ENCODE measurements at places on chromosomes 7 and 10.

DNA sequence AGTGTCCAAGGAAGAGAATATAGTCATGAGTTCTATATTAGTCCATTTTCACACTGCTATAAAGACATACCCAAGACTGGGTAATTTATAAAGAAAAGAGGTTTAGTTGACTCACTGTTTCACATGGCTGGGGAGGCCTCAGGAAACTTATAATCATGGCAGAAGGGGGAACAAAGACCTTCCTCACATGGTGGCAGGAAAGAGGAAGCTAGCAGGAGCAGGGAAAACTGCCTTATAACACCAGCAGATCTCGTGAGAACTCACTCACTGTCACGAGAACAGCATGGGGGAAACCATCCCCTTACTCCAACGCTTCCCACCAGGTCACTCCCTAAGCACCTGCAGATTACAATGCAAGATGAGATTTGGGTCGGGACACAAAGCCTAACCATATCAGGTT is 139.0 kb upstream of the ZNF438 start:
- DNase-seq: no peak

DNA sequence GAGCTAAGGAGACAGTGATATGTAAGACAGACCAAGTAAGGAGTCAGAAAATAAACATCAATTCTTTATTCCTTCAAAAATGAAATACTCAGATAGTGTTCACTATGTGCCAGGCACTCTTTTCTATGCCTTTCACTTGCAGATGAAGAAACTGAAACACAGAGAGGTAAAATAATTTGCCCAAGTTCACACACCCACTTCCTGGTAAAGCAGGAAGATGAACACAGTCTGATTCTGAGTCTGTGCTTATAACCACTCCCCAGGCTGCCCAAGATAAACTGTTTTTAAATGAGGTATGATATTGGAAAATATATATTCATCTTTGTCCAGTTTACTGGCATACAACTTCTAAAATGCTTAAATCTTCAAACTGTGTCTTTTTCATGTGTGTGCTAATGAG is 294.4 kb upstream of the NPVF start:
- DNase-seq: peak; percentile 10

- DNase-seq: no peak
Measured at GRCh38 chr10:126222736-126223511, 165.4 kb downstream of the ADAM12 start.

- DNase-seq: no peak
Measured at GRCh38 chr10:36182606-36183005, 540.5 kb upstream of the FZD8 start.

DNA sequence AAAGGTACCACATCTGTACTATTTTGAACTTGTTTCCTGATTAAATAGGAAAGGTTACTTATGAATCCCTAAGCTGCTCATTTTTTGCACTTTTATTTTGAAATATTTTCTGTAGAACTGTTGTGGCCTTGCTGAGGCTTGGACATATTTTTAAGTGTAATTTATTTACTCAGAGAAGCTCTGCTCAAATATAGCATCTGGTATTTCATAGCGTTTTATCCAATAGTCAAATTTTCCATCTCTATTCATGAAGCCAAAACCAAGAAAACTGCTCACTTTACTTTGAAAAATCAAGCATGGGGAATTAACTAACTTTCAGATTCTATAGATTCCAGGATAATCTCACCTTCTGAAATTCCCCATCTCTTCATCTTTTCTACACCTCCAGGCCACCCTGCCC is 6.6 kb upstream of the FAM3C start:
- no peak for DNase-seq

DNA sequence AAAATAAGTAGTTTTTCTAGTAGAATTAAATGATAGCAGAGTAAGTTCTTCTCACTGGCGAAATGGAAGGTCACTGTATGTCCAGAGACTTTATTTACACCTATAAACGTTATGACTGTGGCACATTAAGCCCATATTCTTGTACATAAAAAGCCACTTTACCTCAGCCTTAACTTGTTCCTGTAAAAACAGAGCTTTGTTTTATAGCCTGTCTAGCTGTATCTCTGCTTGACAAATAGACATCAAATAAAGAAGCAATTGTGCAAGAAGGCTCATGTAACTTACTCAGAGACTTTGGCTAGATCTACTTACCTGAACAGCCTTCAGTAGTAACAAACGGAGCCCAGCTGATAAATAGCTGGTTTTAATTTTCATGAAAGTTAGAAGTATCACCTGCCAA is 324.1 kb upstream of the BMPER start:
- no peak for DNase-seq

GRCh38 chr10:33669904-33670303 is 335.4 kb upstream of the NRP1 start:
- no peak for DNase-seq

DNA sequence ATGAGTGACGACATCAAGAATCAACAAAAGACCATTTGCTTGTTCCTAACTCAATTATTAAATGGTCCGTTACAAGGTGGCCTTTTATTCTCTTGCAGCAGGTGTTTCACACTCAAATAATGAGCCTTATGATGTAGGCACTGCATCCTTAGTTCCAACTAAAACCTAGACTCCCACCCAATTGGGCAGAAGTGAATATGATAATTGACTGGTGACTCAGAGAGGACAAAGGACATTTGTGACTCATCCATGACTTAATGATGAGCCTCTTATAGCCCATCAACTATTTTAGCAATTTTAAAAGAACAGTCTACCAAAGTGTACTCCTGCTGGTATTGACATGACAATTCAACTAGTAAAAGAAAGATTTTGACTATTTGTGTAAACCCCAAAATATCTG is 1027.8 kb upstream of the PHF14 start:
- DNase-seq: no peak

GRCh38 chr7:47191316-47191715 is 390.6 kb downstream of the TNS3 start:
- DNase-seq: no peak

DNA sequence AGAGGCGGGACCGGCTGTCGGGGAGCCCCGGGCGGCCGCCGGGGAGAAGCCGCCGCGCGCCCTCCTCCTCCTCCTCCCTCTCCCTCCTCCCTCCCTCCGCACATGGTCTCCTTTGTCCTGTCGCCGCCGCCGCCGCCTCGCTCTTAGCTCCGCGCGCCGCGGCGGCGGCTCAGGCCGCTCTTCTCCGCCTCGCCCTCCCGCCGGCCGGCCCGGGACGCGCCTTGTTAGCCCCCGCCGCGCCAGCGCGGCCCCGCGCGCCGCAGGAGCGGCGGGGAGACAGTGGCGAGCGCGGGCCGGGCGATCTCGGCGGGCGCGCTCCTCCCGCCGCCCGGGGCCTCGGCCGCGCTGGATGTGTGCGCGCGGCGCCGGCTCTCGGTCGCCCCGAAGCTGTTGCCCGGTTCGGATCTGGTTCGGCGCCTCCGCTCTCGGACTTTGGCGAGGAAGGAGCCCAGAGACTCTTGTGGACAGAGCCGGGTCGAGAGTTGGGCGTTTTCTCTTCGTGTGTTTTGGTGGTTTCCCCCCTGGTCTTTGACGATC is 437.4 kb upstream of the GALNT17 start:
- DNase-seq: peak; percentile 18

- peak; percentile 93 for DNase-seq
Measured at GRCh38 chr7:5694912-5695726, 86.3 kb downstream of the RNF216 start.

GRCh38 chr7:29588900-29589696 is 25.5 kb downstream of the PRR15 start:
- peak; percentile 42 for DNase-seq

DNA sequence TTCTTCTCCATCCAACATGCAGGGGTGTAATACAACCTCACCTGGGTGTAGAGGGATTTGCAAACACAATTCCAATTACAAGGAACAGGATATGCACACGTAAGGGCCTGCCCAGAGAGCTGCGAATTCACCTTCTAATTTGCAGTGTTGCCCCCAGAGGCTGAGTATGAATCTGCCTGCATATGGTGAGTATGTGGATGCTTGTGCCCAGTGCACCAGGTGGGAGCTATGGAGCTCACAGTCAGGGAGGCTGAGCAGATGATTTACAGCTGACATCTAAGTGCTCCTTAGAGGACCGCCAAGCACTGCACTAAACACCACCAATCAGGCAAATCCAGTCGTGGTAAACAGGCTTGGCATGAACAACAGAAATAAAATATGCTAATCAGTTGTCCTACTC is 132.0 kb downstream of the RELN start:
- no peak for DNase-seq
